ENCODE measurements at places on chromosomes 5 and 9.

- no peak for DNase-seq
Observed at GRCh38 chr5:107147589-107147988, 523.1 kb downstream of the EFNA5 start.

DNA sequence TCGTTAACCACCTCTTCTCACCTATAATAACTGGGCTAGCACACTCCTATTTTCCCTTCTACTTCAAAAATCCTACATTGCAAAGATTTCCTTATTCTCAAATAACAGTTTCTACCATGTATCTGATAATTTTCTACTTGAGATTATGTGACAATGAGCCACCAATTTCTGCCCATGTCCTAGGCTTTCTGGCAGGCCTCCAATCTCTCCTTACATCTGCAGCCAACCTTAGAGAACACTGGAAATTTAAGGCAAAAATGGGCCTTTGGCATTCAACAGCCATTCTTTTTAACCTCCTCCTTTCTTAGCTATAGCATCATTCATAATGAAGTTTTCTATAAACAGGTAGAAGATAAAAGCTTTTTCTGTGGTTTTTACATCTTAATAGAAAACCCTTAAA, 225.1 kb downstream of the ARRDC3 start:
- no peak for DNase-seq

GRCh38 chr9:95218773-95219172, 98.7 kb downstream of the FANCC start:
- no peak for DNase-seq

DNA sequence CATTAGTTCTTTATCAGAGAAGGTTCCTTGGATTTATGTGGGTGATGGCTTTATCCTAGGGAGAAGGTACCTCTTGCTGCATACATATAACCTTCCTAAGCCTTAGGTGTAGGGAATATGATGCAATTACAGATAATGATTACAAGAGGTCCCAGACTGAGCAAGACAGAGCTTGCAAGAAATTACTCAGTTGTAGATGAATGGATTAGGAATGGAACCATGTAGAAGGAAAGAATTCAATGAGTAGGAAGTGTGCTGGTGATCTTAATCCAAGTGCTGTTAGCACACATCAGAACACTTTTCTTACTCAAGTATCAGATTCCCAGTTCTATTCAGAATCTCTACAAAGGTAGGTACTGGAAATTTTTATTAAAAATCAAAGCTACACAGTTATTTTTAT, 2.5 kb downstream of the OR13F1 start:
- no peak for DNase-seq

- no peak for DNase-seq
Observed at GRCh38 chr5:79075646-79076426, 6.3 kb downstream of the BHMT2 start.

- DNase-seq: no peak
Observed at GRCh38 chr5:72476721-72477120, 30.5 kb downstream of the ZNF366 start.

DNA sequence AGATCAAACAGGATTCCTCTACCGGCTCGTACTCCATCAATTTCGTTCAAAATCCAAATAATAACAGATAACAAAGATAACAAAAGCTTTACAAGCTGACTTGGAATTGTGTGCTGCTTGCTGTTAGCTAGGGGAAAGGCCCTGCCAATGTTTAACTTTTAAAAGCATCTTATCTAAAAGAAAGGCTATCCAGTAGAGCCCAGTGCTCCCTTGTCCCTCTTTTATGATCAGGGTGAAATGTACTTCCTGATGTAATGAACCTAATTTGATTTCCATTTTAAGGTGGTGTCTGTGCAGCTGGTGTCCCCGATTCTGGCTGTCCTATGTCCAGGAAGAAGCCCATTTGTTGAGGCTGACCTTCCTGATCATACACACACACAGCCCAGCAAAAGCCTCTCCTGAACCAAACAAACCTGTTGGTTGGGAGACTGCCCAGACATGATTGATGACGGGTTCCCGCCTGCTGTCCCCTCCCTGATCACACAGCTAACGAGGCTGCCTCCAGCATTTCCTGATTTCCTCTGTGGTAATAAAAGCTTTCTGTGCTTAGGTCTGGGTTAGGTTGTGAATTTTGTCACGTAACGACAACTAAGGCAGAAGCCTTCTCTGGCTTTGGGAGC, 54.1 kb downstream of the PWWP2A start:
- DNase-seq: no peak

GRCh38 chr5:54021431-54022164, 288.8 kb downstream of the ARL15 start:
- no peak for DNase-seq

DNA sequence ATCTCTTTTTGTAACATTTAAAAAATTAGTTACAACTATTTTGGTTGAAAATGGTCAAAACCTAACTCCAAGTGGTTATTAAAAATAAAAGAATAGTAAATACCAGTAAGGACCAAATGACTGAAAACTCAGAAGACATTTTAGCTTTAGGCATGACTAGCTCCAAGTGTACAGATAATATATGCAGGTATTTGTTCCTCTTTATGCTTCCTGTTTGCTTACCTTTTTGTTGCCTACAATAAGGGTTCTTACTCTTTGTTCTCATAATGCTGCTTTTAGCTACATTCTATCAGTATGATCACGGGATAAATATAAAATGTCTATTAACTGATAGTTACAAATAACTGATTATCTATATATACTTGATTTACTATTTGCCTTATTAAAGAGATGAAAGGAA, 259.6 kb downstream of the CDH12 start:
- DNase-seq: no peak

- DNase-seq: no peak
Observed at GRCh38 chr5:135821061-135821801, 13.2 kb upstream of the SLC25A48 start.

GRCh38 chr5:136979131-136979530, 520.0 kb downstream of the SPOCK1 start:
- no peak for DNase-seq

- no peak for DNase-seq
Observed at GRCh38 chr5:102196481-102196880, 99.6 kb downstream of the SLCO4C1 start.

GRCh38 chr5:89236900-89237299, 353.9 kb upstream of the MEF2C start:
- DNase-seq: no peak

DNA sequence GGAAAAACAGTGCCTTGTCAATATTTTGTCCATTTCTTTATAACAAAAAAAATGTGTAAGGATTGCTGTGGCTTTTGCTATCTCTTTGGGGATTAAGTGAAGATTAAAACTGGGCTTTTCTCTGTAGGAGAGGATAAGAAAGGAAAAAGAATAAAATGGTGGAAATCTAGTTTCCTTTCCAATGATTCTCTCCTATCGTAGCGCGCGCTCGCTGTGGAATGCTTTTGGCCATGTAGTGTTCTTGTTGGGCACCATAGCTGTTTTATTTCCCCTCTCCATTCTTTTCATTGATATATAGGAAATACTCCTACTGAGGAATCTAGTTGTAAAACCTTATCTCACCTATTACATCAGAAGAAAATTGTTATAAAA, 1.5 kb downstream of the STXBP1 start:
- no peak for DNase-seq

DNA sequence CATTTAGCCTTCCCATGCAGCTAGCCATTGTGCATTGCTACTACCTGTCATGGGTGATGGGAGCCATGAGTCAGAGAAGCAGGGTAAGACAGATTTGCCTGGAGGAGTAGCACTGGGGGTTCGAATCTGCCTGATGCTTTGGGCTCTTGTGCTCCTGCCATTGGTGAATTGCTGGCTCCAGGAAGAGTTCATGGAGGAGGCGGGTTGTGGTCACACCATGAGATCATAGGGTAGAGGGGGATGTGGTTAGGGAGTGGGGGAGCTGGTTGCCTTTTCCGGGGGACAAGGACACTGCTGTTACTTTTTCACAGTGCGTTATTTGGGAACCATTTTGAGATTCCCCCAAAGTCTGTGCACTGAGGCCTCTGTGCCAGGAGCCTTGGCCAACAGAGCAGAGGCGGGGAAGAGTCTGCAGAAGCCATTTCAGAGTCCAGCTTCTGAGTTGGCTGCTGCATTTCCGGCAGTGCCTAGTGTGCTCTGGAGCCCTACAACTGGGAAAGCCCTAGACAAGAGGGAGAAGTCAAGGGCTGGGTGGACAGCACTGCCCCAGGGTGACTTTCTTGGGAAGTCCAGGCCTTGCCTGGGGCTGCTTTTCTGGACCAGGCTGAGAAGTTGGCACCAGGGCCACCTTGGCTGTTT, 6.2 kb downstream of the ANGPTL2 start:
- no peak for DNase-seq

DNA sequence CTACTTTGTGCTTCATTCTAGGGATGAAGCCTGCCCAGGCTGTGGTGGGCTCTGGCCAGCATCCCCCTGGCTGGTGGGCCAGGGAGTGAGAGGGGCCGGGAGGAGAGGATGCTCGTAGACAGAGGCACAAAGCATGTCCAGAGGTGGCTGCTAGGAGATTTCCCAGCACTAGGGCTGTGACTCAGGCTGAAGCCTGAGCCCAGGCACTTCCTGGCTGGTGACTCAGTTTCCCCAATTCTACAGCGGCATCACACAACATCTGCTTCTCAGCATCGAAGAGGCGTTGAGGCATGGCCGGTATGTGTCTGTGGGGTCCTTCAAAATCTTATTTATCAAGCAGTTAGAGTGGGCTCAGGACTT, 55.6 kb downstream of the DUSP1 start:
- no peak for DNase-seq

GRCh38 chr9:137873858-137874362, 3.7 kb upstream of the CACNA1B start:
- DNase-seq: no peak

GRCh38 chr5:74391410-74391809, 249.1 kb downstream of the ENC1 start:
- DNase-seq: no peak

GRCh38 chr9:123996731-123997421, 14.7 kb upstream of the LHX2 start:
- peak; percentile 75 for DNase-seq

- DNase-seq: no peak
Observed at GRCh38 chr5:133455676-133456075, 156.7 kb downstream of the FSTL4 start.

DNA sequence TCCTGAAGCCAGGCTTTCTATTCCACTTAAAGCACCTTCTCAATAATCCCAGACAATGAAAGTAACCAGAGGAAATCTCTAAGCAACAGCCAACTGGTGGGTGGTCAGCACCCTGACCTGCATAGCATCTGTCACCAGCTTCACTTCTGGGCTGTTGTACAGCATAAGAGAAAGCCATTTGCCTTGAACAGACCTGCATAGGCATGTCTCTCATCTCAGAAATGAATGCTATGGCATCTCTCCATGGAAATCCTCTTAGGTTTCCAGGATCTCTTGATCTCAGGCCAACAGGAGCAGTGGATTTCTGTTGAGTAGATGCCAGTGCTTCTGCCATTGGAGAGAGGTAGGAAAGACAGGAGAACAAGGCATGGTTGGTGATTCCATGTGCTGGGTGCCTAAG, 213.6 kb downstream of the GRIA1 start:
- no peak for DNase-seq

DNA sequence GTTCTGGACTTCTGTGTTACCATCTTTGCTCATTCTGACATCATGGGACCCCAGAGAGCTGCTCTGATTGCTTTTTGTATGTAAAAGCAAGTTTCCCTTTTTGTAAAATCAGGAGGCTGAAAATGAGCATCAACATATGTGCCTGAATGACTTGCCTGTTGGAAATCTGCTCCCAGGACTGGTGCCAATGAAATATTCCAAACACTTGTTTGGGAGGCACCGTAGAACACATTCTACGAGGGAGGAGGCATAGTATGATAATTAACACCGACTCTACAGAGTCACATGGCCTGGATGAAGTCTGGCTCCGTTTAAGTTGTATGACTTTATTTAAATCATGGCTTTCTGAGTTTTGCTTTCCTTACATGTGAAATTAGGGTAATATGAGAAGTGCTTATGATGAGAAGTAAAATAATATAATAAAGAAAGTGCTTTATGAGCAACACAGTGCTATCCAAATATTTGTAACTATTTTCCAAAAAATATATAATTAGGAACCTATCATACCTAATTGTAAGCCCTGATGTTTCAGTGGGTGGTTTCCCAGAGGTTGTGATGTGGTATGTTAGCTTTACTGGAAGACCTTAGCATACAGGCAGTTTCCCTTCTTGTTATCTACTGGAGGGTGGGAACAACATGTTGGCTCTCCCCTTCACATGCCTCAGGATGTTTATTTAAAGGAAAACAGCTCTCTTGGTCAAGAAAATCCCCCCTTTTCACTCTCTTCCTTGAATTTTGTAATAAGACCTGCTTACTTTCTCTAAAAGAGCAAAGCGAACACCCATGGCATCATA, 238.1 kb downstream of the FBXL7 start:
- DNase-seq: no peak

- peak; percentile 42 for DNase-seq
Observed at GRCh38 chr5:160486573-160486972, 64.9 kb downstream of the PTTG1 start.

DNA sequence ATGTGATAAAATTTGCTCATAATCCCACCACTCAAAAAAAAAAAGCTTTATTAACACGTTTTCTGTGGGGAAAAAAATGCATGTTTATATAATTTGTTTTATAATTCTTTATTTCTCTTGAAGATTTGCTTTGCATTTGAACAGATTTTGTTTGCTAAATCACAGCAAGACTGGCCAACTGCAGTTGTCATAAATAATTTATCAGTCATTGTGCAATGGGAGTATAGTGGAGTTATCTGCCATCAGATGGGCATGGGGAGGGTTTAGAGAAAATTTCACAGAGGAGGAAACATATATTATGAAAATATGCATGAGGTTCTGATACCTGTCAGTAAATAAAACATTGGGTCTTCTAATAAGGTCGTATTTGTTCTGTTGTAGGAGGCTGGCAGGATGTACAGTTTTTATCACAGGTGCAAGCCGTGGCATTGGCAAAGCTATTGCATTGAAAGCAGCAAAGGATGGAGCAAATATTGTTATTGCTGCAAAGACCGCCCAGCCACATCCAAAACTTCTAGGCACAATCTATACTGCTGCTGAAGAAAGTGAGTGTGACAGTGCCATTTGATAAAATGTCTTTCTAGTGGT, 23.8 kb downstream of the HSDL2 start:
- DNase-seq: no peak

- no peak for DNase-seq
Observed at GRCh38 chr5:82522897-82523296, 244.7 kb upstream of the RPS23 start.

DNA sequence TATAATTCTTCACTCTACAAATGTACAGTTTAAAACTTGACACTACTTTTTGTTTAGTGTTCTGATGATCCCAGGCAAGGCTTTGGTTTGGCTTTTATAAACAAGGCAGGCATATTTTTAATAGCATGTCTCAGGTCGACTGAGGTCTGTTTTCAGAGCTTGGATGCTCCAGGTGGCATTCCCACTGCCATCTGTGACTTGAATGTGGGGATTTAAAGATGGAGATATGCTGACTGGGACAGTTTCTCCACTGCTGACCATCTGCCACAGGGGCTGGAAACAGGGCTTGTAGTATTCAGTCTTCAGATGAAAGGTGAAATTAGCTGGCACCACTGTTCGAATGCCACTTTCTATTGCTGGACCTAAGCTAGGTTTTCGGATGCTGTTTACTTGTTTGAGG, 1266.2 kb upstream of the CDH18 start:
- no peak for DNase-seq

- DNase-seq: no peak
Observed at GRCh38 chr9:127537014-127537413, 75.1 kb upstream of the STXBP1 start.

GRCh38 chr5:88269222-88269771, 652 bp upstream of the TMEM161B start:
- no peak for DNase-seq

Measured in activated CD4-positive, alpha-beta T cell treated with anti-CD3 and anti-CD28 coated beads for 48 hours (primary cell).